ENCODE measurements at places on chromosomes 6 and 20. TPM values are rescaled to one million over a fixed set of nuclear protein-coding genes. Genes with fewer than 3 reads are reported as not detected.

GRCh38 chr6:2208468-2208867 lies 36.9 kb downstream of the GMDS start:
- DNase-seq: no peak

ENPP5 gene
- 7.3 TPM for total RNA-seq

GRCh38 chr6:94041945-94042709 lies 622.8 kb upstream of the EPHA7 start:
- no peak for DNase-seq

DNA sequence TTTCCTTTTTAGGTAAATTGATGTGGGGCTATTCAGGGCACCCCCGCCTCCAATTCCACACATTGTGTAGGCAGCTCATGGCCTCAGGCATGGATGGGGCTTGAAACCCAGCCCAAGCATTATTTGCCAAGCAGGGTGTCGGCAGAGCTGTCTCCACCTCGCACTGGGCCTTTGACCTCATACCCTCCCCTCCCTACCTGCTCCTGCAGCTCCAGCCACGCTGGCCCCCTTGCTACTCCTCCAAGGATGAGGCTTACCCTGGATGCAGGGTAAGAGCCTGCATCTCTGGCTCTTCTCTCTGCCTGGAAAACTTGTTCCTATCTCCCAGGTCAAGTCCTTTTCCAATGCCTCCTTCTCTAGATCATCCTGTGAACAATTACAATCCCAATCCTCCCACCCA lies 232.6 kb downstream of the SOD2 start:
- no peak for DNase-seq

PACSIN1 gene
- not detected for total RNA-seq

DNA sequence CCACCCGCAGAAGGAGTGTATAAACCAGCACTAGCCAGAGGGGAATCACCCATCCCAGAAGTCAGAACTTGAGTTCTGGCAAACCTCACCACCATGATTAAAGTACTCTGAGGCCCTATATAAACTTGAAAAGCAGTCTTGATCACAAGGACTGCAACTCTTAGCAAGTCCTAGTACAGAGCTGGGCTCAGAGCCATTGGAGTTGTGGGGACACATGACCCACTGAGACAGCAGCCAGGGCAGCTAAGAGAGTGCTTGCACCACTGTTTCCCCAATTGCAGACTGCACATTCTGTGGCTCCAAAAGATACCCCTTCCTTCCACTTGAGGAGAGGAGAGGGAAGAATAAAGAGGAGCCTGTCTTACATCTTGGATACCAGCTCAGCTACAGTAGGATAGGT lies 4.7 kb upstream of the MCM9 start:
- no peak for DNase-seq

BMP5 gene
- 14.4 TPM for total RNA-seq

DNA sequence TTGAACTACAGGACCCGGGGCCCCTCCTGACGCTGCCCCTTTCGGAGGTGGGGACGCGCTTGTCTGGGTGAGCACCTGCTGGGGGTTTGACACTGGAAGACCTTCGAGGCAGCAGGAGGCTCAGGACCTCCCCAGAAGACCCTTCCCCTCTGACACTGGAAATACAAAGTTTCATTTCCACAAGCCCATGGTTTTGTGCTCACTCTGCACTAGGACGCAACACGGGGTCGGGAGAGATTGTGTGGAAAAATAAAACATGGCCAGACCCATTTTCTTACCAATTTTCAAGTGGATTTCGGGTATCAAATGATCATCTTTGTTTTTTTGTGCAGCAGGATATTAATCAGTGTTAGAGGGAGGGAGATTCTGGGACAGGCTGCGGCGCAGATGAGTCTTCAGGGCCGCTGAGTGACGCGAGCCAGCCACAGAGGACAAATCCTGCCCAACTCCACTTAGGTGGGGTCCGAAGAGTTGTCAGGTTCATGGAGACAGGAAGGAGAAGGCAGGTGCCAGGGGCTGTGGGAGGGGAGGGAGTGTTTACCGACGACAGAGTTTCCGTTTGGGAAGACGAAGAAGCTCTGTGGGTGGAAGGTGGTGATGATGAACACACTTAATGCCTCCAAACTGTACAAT lies 160.0 kb upstream of the AFDN start:
- no peak for DNase-seq

DEFB124 gene
- not detected for total RNA-seq

DNA sequence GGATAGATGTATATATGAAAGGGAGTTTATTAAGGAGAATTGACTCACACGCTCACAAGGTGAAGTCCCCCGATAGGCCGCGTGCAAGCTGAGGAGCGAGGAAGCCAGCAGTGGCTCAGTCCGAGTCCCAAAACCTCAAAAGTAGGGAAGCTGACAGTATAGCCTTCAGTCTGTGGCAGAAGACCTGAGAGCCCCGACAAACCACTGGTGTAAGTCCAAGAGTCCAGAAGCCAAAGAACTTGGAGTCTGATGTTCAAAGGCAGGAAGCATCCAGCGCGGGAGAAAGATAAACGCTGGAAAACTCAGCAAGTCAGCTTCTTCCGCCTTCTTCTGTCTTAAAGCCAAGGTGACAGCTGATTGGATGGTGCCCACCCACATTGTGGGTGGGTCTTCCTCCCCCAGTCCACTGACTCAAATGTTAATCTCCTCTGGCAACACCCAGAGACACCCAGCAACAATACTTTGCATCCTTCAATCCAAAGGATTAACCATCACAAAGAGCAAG lies 102.6 kb upstream of the GJE1 start:
- DNase-seq: no peak

GPSM3 gene
- 51.9 TPM for total RNA-seq

- DNase-seq: no peak
These were observed 37.0 kb downstream of the MDFI start for GRCh38 chr6:41675176-41675775.

- no peak for DNase-seq
These were observed 111.0 kb downstream of the GJA10 start for GRCh38 chr6:90005048-90005827.

- peak; percentile 49 for DNase-seq
These were observed 7.1 kb upstream of the GRM4 start for GRCh38 chr6:34152806-34153520.

- DNase-seq: no peak
These were observed 233.5 kb downstream of the TAF4 start for GRCh38 chr20:61832181-61832580.

GRCh38 chr6:3291987-3292386 lies 33.2 kb downstream of the PSMG4 start:
- DNase-seq: no peak

GRCh38 chr6:30508890-30509736 lies 19.8 kb downstream of the HLA-E start:
- no peak for DNase-seq

- no peak for DNase-seq
These were observed 15.2 kb upstream of the ARFGEF2 start for GRCh38 chr20:48906221-48906877.

DNA sequence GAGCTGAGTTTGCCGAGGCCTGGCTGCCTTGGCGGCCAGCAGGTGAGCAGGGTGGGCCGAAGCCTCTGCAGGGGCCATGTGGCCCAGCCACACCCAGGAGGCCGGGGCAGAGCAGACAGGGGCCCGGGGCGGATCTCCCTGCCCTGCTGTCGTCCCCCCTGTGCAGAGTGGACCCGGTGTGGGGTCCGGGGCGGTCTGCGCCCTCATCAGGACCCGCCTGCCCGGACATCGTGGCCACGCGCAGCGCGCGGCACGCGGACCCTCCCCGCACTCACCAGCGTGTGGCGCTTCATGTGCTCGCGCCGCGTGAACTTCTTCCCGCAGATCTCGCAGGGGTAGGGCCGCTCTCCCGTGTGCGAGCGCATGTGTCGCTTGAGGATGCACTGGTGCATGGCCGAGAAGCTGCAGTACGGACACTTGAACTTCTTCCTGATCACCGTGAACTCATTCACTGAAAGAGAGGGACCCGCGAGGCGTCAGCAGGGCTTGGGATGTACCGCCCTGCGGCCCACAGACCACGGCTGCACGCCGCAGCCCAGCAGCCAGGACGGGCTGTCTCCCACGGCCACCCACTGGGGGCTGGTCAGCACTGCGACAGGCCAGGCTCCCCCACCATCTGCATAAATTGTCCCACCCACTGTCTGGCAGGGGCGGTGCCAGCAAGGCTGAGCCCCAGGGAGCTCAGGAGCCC lies 13.0 kb downstream of the SLC2A4RG start:
- no peak for DNase-seq

- DNase-seq: no peak
These were observed 19.7 kb upstream of the MTCL3 start for GRCh38 chr6:127538750-127539264.

DNA sequence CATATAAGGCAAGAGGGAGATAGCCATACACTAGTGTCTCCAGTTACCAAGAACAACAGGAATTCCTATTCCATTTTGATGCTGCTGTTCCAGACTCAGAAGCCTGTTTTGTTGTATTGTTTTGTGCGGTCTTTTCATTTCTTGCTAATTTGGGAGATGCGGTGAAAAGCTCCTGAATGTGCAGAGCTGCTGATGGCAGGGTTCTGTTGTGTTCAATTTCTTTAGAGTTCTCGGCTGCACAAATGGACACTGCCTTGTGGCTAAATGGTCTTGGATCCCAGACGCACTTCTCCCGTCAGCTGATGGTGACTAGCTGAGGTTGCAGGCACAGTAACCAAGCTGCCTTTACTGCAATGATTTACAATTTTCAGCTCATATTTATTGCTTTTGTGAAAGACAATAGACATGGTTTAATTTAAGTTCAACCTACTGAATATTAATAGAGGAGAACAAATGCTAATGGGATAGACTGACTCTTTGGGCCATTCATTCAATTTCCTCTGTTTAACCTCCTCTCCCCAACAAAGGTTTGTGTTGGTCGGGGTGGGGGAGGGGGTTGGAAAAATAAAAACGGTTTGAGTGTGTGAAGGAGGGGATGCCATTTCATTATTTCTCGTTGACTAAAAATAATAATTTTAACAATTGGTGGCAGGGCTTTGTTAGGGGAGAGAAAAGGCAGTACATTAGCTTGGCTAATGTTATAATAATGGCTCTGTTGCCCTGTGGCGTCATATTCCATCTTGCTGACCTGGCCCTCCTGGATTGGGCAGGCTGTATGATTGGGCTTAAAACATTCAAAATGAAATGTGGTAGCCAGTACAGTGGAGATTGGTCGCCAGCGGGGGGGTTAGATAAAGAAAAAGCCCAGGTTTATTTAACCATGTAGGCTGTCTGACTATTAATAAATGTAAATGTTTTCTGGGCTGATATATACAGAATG lies 159.5 kb downstream of the JARID2 start:
- no peak for DNase-seq

DNA sequence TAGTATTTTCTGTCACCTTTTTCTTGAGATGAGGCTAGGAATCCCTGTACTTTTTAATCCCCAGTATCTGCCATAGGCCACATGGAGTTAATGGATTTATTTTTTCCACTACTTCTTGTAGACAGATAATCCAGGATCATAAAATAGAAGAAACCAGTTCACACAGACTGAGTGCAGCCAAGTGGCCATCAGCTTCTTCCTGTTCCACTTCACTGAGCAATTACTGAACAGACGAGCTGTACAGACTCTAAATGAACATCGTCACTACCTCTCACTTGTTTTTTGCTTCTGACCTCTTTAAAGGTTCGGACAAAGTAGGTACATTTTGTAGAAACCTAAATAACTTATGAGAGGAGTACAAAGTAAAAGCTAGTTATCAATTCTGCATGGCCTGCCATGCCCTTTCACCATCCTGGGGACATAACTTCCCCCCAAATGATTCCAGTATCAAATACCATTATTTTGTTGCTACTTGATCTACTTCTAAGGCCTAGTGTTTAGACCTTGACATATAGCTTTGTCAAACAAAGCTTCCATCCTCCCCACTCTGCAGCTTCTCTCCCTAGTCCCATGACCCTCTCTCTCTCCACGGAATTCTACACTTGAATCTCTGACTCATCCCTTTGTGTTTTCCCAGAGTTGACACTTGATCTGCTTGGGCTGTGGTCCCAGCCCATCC lies 34.4 kb upstream of the ARHGAP18 start:
- no peak for DNase-seq

DNA sequence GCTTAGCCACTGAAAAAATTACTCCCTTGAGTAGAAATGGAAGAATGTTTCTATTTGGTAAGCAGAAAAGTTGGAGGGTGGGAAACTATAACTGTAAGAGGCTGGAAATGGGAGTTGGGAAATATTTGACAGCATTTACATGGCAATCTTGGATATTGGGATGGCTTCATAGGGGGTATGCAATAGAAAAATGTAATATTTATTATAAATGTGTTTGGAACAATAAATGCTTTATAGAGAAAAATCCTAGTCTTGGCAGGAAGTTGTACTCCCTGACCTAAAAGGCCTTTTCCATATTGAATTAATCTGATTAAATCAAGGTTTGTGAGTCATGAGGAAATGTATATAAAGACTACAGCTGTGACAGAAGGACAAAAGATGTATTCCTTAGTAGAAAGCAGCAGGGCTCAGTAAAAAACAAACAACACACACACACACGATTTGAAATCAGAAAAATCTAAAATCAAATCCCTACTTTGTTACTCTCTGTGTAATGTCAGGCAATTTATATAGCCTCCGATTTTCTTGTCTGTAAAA lies 272.3 kb downstream of the CD109 start:
- DNase-seq: no peak

GRCh38 chr6:164069350-164069990 lies 655.0 kb downstream of the QKI start:
- no peak for DNase-seq

TFAP2B gene
- not detected for total RNA-seq

DNA sequence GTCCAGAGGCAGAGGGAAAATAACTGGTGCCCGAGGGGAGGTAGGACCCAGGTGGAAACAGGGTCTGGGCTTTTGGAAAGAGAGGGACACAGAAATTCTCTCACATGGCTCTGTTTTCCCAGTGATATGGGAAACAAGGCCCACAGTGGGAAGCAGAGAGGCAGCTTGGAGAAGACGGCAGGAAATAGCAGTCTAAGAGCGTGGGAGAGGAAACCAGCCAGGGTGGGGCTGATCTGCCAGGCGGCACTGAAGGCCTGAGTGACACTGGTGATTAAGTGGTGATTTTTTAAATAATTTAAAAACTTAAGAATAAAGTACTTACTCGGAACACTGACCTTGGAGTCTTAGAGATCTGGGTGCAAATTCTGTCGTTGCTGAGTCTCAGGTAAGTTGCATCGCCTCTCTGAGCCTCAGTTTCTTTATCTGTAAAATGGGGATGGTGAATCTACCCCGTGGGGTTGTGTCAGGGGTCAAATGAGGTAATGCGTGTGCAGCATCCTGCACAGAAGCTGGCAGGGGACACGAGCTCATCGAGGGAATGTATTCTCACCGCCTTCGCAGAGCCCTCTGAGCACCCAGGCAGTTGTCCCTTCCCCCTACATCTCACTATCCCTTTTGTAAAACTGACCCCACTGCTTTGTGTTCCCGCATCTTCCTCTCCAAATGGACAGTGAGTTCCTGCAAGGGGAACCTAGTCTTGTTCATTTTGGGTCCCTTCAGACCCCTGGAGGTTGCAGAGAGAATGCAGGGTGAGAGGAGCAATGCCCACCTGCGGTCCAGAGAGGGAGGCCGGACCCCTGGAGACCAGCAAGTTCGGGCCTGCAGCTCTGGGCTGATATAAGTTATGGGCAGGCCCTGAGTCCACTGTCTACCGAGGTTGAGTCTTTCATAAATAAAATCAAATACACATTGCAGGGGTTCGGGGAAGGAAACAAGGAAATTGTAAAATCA lies 228.6 kb upstream of the PMEPA1 start:
- no peak for DNase-seq

- DNase-seq: peak; percentile 73
These were observed at the start of gene SLPI for GRCh38 chr20:45254383-45255262. SLPI (minus strand) TSS chr20:45254564; CDS start chr20:45254543, 21 bp downstream.

Measured in upper lobe of right lung (tissue), 1 donor.